Foreskin keratinocyte (primary cell): ENCODE measurements at places on chromosomes 1 and 21. TPM values are rescaled to one million over a fixed set of nuclear protein-coding genes. Genes with fewer than 3 reads are reported as not detected.

GJA9 gene
- polyA plus RNA-seq: 0.26 and 0.37 TPM in 2 replicates

DNA sequence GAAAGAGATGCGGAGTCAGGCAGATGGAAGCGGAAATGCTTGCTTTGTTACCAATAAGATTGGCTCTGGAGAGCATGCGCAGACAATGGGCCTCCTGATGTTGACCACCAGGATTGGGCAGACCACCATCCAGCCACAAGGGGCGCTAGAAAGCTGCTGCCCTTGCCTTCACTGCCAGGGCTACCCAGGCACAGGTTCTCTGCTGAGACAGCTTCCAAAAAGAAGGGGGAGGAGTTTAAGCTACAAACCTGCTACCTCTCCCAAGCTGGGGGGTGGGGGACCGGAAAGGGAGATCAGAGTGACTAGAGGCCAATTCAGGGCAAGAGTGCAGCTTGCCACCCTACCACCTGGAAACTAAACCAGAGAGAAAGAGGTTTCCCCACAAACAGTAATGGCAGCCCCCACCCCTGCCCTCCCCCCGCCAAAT, 369.7 kb downstream of the RRAGC start:
- DNase-seq: no peak

PYGO2 gene
- polyA plus RNA-seq: 17.1 and 19.4 TPM in 2 replicates

DNA sequence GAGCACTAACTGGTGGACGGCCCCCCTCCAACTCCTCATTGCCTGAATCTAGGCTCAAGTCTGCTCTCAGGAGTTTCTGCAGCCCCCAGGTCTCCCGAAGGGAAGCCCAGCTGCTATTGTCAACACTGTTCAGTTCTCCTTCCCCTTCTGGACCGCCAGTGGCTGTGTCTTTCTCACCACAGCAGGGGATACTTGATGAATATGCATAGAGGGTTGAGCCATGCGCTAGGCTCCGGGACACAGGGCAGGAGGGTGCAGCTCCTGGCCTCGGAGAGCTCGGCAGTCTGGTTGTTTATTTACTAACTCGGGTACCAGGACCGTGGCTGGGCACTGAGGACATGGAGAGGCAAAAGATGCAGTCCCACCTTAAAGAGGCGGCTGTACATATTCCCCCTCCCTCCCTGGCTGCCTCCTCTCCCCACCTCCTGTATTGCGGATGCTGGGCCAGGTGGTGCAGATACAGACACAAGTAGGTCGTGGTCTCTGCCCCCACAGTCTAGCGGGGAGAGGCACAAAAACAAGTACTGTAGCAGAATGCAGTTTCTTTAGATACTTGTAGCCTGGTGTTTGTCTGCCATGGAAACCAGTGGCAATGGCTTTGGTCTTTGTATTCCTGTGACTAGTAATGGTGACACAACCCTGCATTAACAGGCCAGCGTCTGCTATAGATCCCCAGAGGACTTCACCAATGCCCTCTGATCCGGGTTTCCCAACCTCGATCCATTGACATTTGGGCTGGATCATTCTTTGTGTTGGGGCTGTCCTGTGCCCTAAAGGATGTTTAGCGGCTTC, 26.2 kb downstream of the ARHGEF10L start:
- no peak for DNase-seq

PRKAA2 gene
- 0.02 and 0.03 TPM in 2 replicates for polyA plus RNA-seq

- DNase-seq: no peak
Measured at GRCh38 chr1:72481420-72481970, 199.2 kb upstream of the NEGR1 start.

TFAP2E gene
- polyA plus RNA-seq: 0.32 and 0.33 TPM in 2 replicates

DNA sequence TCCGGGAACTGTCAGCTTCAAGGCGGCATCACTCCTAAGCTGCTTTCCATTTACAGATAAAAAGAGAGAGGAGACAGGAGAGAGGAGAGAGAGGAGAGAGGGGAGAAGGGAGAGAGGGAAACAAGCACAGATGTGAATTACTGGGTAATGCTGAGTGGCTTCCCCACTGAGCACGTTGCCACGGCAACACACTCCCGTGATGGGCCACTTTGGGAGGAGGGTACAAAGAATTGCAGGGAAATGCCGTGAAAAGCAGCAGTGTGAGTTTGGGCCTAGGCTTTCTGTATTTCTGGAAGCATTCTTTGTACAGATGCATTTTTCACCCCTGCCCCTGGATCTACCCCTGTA, 128.0 kb upstream of the IRF2BP2 start:
- DNase-seq: no peak

- DNase-seq: no peak
Measured at GRCh38 chr1:212247179-212247721, 38.0 kb upstream of the PPP2R5A start.

- DNase-seq: no peak
Measured at GRCh38 chr21:15219894-15220293, 155.1 kb upstream of the NRIP1 start.

RHD gene
- not detected in 2 replicates for polyA plus RNA-seq

LCE1F gene
- polyA plus RNA-seq: 0.81 and 1.3 TPM in 2 replicates

DNA sequence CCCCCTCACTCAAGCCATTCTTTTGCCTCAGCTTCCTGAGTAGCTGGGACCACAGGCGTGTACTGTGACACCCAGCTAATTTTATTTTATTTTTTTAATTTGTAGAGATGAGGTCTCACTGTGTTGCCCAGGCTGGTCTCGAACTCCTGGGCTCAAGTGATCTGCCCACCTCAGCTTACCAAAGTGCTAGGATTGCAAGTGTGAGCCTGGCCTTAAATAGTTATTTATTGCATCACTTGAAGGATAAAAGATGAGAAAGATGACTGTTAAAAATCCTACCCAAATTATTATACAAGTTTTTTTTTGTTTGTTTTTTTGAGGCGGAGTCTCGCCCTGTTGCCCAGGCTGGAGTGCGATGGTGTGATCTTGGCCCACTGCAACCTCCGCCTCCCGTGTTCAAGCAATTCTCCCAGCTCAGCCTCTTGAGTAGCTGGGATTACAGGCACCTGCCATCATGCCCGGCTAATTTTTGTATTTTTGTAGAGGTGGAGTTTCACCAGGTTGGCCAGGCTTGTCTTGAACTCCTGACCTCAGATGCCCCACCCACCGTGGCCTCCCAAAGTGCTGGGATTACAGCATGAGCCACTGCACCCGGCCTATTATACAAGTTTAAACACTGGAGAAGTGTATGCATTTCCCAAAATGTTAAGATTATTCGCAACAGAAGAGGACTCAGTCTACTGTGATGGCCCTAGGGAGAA, 2.3 kb downstream of the UTP11 start:
- no peak for DNase-seq

- DNase-seq: no peak
Measured at GRCh38 chr1:9181176-9181906, 52.4 kb upstream of the GPR157 start.

GRCh38 chr1:4978660-4979390, 324.4 kb downstream of the AJAP1 start:
- DNase-seq: no peak

DNA sequence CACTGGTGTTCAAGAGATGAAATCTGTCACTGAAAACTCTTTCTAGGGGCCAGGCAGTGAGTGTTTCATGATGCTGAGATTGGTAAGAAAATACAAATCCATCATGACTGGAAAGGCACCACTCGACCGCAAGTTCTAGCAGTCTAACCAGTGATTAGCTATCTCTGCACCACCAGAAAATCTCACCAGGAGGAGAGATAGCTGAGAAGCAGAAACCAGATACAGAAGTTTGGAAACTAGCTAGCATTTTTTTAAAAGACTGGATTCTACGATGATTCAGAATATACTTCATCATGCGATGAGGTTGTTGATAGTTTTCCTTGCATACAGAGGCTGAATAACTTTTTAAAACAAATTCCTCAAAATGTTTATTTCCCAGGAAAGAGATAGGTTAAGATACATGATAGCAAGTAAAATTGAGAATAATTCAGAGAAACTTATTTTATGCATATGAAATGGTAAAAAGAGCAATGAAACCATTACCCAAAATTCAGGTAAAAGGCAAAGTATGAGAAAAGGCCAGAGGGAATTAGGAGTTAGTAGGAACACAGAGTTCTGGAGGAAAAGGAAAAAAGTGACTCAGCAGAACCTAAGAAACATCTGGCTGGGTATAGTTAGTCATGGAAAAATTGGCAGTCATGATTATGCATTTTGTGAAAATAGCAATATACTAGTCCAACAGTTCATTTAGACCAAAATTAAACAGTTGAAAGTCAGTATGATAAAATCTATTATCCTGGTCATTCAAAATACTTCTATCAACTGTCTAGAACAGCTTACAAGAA, 3.3 kb upstream of the F3 start:
- peak; percentile 85 for DNase-seq

DNA sequence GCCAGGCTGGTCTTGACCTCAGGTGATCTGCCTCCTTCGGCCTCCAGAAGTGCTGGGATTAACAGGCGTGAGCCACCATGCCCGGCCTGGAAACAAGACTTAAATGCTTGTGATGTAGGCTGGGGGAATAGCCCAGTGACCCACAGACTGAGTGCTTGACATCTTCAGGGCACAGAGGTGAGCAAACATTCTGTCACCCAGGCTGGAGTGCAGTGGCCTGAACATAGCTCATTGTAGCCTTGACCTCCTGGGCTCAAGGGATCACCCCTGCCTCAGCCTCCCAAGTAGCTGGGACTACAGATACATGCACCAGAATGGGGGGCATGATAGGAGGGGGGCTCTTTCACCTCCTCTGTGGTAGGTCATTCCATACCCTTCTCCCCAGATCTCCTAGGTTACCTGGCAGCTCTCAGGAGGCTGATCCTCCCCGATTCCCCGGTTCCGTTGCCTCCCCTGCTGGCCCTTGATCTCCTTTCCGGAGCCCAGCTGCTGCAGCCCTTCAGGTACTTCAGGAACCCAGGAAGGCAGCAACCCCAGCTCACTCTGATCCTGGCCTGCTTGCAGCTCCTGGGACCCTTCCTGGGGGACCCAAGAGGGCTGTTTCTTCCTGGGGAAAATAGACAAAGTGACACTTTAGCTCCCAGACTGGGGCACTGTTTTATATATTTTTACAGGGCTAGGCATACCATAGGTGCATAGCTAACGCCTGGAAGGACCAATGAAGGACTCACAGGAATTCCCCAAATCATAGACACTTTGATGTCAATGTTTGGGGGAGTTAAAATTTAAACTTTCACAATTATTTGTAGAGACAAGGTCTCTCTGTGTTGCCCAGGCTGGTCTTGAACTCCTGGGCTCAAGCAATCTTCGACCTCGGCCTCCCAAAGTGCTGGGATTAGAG, 11.8 kb downstream of the SPATA21 start:
- DNase-seq: no peak

FCRL2 gene
- polyA plus RNA-seq: not detected in 2 replicates

DNA sequence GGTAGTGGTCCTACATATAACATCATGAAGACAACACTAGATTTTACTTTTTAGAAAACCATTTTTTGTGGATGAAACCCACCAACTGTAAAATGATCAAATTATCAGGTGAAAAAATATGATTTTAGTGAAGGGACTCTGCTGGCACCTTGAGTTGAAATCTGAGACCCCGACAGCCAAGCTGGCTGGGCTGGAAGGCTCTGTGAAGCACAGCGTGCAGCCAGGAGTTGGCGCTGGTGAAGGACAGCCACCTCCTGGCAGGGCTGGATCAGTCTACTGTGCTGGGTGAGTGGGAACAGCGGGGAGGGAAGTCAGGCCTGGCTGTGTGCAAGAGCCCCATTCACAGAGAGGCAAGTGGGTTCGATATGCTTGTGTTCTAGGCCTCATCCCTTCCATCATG, 47.9 kb downstream of the DDAH1 start:
- no peak for DNase-seq

DNA sequence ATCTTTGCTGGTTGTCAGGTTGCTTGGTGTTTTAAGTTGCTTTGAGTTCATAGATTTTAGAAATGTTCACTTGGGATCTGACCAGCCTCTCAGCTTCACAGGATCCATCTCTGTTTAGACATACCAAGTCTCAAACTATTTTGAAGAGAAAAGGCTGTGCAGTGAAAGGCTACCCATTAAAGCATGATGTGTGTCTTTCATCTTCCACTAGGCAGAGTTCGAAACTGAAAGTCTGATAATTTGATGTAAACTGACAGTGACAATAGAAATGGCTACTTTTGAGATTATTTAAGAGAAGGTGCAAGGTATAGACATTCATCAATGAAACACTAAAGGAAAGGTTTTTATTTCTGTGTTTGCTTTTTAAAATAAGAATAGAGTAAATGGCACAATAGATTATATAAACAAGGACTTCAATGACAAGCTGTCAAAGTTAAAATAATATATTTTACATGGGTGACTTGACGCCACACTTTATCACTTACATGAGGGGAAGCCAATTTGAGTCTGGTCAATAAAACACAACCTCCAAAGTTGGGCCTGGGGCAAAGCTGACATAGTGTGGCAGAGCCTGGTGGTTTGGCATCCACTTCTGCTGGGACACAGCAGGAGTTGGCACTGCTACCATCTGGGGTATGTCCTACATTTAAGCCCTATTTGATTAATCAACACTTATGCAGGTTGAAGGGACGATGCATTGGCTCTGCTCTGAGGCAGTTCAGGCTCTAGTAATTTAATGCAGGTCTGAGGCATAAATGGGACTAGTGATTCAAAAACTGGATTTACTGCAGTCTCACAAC, 197.7 kb downstream of the CRB1 start:
- no peak for DNase-seq

FAM72D gene
- 2.1 and 3.7 TPM in 2 replicates for polyA plus RNA-seq

RXFP4 gene
- not detected in 2 replicates for polyA plus RNA-seq

LAMC2 gene
- 1,652 and 2,714 TPM in 2 replicates for polyA plus RNA-seq
